LoVo (cell line): ENCODE measurements at places on chromosomes 3 and 15.

GRCh38 chr3:177337541-177338331, 140.5 kb upstream of the TBL1XR1 start:
- peak; percentile 39 for DNase-seq

DNA sequence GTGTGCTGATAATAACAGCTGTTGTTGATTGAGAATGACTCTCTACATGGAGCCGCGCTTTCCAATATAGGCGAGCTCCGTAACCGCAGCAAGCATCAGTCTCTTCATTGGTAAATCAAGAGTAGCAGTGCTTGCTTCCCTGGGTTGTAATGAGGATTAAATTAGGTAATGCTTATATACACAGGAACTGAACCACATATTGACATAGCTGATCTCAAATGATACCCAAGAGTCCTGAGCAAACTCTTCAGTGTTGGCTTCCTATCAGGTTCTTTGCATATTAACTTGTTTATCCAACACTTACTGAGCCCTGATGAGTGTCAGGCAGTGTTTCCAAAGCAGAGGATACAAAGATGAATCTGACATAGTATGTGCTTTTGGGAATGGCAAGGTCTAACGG, 46.4 kb upstream of the SLCO3A1 start:
- DNase-seq, result no peak

GRCh38 chr15:57309856-57310760, 66.2 kb upstream of the CGNL1 start:
- no peak for DNase-seq

DNA sequence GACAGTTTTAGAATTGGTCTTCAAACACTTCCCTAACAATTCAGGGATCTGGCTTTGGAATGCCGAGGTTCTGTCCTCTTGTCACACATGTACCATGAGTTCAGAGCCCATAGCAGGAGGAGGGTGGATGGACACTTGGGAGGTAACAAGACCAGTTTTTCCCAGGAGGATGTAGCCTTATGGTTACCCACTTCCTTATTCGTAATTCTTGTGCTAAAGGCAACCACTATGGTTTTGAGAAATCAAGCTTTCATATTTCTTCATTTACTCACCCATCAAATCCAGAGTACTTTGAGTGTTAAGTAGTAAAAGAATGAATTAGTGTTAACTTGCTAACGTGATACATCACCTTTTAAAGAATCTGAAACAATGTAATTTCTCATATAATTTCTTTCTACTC, 479.6 kb upstream of the ALCAM start:
- no peak for DNase-seq

GRCh38 chr3:115990669-115991068, 367.4 kb downstream of the GAP43 start:
- DNase-seq, result no peak

DNA sequence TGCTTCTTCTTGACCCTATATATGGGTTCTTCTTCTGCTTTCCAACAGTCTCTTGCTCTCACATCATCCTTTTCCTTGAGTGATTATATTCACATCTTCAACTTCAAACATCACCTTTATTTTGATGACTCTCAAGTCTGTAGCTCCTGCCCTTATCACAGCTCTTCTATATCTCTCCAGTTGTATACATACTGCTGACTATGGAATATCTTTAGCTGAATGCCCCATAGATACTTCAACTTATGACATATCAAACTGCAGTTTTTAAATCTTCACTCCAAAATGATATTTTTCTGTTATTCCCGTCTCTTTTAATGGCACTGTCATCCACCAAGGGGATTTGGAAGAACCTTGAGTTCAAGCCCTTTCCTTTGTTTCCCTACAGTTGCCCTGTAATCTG, 139.1 kb downstream of the ZBTB20 start:
- no peak for DNase-seq

- DNase-seq, result no peak
These were observed 30.3 kb upstream of the C15orf39 start for GRCh38 chr15:75171408-75171807.

- no peak for DNase-seq
These were observed 227.7 kb upstream of the TOPAZ1 start for GRCh38 chr3:44013967-44014366.

DNA sequence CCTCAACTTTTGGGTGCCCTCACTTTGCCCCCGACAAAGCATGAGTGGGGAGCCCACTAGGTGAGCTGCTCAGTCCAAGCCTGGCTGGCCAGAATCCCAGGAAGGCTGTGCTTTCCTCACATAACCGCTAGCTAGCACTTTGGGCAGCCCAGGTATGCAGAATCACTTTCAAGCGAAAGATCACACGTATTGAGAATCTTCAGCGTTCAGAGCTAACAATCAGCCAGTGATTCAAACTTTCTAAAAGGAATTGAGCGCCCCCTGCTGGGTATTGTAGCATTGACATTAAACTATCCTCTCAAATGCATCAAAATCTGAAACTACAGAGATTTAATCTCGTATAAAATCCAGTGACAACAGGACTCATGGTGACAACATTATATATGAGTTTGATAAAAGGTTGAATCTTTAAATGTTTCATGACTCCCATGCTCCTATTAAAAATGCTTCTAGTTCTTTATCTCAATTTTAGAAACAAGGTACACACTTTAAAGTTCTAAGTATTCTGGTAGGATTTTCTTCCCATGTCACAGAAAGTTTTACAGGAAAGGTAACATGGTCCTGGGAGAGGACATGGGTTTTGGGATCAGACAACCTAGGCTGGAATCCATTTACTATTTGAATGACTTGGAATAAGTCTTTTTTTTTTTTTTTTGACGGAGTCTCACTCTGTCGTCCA, 11.8 kb downstream of the ANAPC13 start:
- peak; percentile 80 for DNase-seq

DNA sequence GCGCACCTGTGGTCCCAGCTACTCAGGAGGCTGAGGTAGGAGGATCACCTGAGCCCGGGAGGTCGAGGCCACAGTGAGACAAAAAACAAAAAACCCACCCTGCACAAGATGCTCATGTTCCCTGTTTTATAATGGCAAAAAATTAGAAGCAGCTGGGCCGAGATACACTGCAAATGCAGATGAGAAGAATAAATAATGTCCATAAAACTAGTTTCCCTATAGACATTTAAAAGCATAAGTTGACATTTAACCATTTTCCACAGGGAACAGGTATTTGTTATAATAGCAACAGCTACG, 537 bp upstream of the SCAP start:
- no peak for DNase-seq

GRCh38 chr15:78321786-78322185, 18.4 kb upstream of the CRABP1 start:
- no peak for DNase-seq

- no peak for DNase-seq
These were observed 192.0 kb upstream of the HES1 start for GRCh38 chr3:193943851-193944517.

DNA sequence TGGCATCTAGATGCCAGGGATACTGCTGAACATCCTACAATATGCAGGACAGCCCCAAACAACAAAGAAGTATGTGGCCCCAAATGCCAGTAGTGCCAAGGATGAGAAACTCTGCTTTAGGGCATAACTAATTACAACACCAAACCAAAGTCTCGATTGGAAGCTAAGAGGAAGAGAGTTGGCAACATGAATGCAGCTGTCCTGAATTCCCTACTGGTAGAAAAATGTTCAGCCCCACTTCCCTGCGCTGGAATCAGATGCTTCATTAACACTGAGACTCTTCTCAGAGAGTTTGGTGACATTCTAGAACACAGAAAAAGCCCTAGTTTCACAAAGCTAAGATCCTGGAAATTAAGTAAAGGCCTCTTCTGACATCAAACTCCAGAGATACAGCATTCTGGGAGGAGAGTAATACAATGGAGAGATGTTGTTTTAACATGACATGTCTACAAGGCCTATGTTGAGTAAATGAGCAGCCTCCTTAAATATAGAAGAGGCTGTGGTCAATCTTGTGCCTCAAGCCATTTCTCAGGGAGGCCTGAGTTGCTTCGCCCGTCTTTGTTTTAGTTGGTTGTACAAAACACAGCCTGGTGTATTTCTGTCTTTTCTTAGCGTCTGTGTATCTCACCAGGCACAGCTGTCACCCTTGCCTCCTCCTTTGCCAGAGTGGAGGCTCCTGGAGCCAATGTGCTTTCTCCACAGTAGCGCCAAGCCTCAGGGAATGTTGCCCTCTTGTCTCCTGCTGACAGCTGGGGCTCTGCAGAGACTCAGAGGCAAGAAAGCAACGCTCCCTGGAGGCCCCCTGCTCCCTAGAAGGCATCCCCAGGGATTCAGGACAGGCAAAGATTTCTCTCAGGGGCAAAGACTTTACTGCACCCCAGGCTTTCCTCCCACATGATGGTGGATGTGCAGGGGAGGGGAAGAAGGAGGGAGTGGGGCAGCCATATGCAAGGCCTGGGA, 25.1 kb upstream of the CTNNB1 start:
- DNase-seq, result no peak

- no peak for DNase-seq
These were observed 113.7 kb downstream of the ATG7 start for GRCh38 chr3:11385891-11386290.

- DNase-seq, result no peak
These were observed 61.5 kb downstream of the SLCO2A1 start for GRCh38 chr3:133967992-133968892.

DNA sequence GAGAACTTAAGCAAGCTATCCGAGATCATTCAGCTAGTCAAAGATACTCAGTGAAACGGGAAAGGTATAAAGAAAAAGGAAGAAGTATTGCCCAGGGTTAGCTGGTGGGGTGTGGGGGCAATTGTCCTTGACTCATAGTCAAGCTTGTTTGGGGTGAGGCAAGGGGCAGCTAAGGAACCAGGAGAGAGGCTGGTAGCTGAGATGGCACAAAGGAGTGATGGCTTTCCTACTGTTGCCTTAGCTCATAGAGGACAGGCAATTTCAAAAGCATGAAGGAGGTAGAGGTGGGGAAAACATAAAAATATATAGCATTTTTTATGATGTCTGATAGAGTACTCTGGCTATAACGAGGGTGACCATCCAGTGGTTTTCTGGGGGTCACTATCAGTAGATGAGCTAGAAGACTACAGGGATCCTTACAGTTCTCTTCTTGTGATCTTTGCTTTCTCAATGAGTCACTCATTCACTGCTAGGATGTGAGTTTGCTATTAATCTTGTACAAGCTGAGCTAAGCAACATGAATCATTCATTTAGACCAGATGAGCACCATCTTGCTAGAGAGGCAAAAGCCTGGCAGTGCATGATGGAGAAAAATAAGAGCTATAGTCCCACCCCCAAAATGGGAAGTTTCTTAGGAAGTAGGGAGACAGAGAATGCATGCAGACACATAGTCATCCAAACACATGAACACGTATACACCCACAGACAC, 207.1 kb upstream of the PFN2 start:
- DNase-seq, result no peak

GRCh38 chr3:14393440-14394106, 8.8 kb upstream of the SLC6A6 start:
- DNase-seq, result no peak

DNA sequence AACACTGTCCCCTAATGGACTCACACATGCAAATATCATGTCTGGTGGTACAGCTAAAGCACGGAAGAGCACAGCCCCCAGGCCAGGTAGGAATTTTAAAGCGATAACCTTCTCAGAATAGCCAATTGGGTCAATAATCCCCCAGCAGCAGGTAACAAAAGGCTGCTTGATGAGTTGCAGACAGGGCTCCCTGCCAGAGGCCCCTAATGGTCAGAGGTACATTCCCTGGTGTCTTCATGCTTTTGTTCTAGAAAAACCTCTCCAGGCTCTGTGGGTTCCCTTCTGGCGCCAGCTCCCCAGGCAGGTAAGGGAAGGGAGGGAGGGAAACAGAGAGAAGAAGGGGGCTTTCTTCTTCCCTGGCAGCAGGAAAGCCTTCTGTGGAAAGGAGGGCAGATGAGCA, 43.4 kb upstream of the PRTG start:
- no peak for DNase-seq

DNA sequence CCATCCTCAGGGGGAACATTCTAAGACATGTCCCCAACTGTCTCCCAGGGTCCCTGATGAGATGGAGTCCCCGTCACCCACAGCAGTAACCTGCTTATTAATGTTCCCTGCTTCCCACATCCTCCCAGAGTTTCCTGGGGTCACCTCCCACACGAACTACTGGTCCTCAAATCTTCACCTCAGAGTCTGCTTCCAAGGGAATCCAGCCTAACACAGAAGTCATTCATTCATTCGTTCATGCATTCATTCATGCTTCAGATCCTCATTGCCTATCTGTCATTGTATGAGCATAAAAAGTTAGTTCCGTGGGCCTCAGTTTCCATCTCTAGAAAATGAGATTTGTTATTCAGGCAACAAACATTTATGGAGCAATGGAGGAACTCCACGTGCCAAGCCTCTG, 516.2 kb downstream of the SHQ1 start:
- DNase-seq, result no peak

DNA sequence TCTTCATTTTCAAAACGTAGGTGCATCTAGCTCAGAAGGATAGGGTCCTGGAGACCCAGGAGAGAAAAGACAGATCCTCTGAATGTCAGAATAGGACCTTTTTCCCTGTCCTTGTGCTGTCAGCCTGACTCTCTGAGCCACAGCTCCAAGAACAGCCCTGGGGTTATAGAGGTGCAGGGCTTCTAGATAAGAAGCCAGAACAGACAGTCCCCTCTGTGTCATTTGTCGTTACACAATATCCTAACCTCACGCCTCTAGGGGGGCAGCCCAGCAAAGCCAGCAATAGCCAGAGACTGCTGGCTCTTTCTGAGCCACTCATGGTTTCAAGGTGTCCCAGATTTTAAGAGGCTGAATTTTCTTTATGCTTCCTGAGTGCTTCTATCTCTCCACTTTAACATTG, 153.2 kb upstream of the THBS1 start:
- no peak for DNase-seq

- DNase-seq, result no peak
These were observed 450.8 kb downstream of the MCTP2 start for GRCh38 chr15:94682171-94682570.

GRCh38 chr3:38843898-38844297, 27.9 kb upstream of the SCN10A start:
- no peak for DNase-seq

DNA sequence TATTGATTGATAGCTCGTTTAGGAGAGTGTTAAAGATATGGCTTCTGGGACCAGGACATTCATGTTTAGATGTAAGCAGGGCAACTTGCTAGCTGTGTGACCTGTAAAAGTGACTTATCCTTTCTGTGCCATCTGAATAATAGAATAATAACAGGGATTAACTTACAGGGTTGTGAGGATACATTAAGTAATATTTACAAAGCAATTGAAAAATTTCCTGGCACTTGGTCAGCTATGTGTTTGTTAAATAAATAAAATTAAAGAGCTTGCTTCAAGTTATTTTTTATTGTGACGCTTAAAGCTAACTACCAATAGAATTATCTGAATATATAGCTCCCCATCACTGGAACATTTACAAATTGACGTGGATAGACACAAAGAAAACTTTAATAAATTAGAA, 287.9 kb upstream of the CDIN1 start:
- DNase-seq, result no peak

- DNase-seq, result no peak
These were observed 162.4 kb downstream of the ATG7 start for GRCh38 chr3:11434563-11435096.

GRCh38 chr15:88090481-88091011, 166.0 kb downstream of the NTRK3 start:
- no peak for DNase-seq

DNA sequence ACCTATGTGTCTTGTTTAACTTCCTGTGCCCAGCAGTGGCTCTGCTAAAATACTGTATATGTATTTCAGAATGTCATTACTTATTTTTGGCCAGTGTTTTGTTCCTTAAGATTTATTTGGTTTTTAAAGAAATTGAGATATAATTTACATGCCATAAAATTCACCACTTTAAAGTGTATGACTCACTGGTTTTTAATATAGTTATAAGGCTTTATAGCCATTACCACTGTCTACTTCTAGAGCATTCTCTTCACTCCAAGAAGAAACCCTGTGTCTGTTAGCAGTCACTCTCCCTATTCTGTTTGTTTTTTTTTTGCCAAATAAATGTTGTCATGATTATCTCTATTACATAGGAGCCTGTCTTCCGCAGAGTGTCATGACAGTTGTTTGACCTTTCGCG, 25.8 kb downstream of the PPM1L start:
- no peak for DNase-seq
